ENCODE measurements at places on chromosomes 16 and 17. TPM values are rescaled to one million over a fixed set of nuclear protein-coding genes. Genes with fewer than 3 reads are reported as not detected.

GRCh38 chr17:33220036-33220435 lies 73.1 kb downstream of the ASIC2 start:
- DNase-seq: no peak
- no peaks in the 10 kb centered on the region for H3K36me3 ChIP-seq
- no peak overlapping the region for H3K4me3 ChIP-seq
- H3K27ac ChIP-seq: no peak overlapping the region

- H3K4me3 ChIP-seq: peak overlapping the region; percentile 93
- peaks cover 9% of the 10 kb centered on the region for H3K4me1 ChIP-seq
- DNase-seq: no peak
- peak overlapping the region; percentile 84 for H3K27ac ChIP-seq
Observed at GRCh38 chr16:81779536-81780320, 637 bp downstream of the PLCG2 start.

GRCh38 chr17:6110088-6110487 lies 39.9 kb downstream of the WSCD1 start:
- peaks cover 4% of the 10 kb centered on the region for H3K36me3 ChIP-seq
- H3K27me3 ChIP-seq: peaks cover 3% of the 10 kb centered on the region
- DNase-seq: no peak
- H3K27ac ChIP-seq: no peak overlapping the region

- DNase-seq: no peak
- H3K4me3 ChIP-seq: no peak overlapping the region
- peaks cover 4% of the 10 kb centered on the region for H3K4me1 ChIP-seq
- no peak overlapping the region for H3K27ac ChIP-seq
- H3K27me3 ChIP-seq: peaks cover 26% of the 10 kb centered on the region
- no peaks in the 10 kb centered on the region for H3K36me3 ChIP-seq
Observed at GRCh38 chr17:76130473-76130872, 10.6 kb downstream of the FOXJ1 start.

DNA sequence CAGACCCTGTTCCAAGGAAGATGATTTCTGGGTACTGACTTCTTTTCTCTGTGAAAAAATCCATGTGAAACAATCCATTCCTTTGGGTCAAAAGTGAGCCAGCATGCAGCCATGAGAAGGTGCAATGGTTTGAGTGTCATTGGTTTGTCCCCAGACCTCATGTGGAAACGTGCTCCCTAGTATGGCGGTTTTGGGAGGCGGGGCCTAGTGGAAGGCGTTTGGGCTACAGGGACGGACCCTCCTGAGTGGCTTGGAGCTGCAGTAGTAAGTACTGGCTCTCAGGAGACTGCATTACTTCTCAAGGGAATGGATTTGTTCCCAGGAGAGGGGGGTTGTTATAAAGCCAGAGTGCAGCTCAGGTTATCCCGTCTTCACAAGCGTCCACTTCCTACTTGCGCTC lies 19.4 kb downstream of the ELAC2 start:
- H3K27me3 ChIP-seq: no peaks in the 10 kb centered on the region
- H3K4me1 ChIP-seq: no peaks in the 10 kb centered on the region
- H3K36me3 ChIP-seq: peaks cover 16% of the 10 kb centered on the region
- no peak for DNase-seq

GRCh38 chr16:84569382-84569987 lies 48.4 kb downstream of the COTL1 start:
- H3K27me3 ChIP-seq: no peaks in the 10 kb centered on the region
- H3K27ac ChIP-seq: peak overlapping the region; percentile 66
- no peak overlapping the region for H3K4me3 ChIP-seq
- no peak for DNase-seq

DNA sequence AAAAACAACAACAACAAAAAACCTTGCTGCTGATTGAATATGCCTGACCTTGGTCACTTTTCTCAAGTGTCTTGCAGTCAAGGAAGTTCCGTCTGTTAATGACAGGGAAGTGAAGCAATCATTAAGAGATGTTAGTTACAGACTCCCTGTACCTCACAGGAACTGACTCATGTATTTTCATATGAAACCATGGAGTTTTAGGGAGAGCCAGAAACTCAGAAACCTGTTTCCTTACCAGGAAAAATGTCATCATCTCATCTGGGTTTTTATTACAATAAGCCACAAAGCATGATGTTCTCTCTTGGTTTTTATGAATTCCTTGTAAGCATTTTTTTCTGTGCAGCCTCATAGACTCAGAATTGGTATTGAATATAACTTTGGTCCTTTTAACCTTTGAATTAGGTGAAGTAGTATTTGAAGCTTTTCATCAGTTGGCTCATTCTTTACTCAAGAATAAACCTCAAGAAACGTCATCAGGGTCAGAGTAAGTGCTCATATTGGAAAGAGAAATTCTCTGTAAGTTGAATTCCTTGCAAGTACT lies 10.3 kb downstream of the LYRM1 start:
- peak overlapping the region; percentile 70 for H3K27ac ChIP-seq
- no peaks in the 10 kb centered on the region for H3K27me3 ChIP-seq
- peaks cover 4% of the 10 kb centered on the region for H3K36me3 ChIP-seq

DNA sequence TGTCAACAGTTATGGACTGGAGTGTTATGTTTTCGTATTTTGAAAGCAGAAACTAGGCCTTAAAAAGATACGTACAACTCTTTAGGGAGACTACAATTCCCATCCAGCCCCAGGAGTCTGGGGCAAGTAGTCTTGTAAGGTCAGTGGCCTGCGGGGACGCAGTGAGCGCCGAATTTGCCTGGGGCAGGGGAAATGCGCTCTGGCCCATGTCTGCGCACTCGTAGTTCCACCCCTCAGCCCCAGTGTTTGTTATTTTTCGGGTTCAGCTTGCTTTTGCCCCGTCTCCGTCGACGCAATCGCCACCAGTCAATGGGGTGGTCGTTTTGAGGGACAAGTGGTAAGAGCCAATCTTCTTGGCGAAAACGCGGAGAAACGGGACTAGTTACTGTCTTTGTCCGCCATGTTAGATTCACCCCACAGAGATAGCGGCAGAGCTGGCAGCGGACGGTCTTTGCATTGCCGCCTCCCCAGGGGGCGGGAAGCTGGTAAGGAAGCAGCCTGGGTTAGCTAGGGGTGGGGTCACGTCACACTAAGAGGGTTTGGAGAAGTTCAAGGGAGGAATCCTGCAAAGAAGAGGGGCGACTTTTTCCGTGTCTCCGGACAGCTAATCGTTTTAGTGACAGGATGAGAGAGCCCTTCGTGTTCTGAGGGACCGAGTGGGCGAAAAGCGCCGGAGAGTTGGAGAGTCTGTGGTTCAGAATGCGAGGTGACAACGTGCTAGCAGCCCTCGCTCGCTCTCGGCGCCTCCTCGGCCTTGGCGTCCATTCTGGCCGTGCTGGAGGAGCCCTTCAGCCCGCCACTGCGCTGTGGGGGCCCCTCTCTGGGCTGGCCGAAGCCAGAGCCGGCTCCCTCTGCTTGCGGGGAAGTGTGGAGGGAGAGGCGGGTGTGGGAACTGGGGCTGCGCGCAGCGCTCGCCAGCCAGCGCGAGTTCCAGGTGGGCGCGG lies 1.1 kb upstream of the BRCA1 start:
- no peaks in the 10 kb centered on the region for H3K27me3 ChIP-seq
- peaks cover 10% of the 10 kb centered on the region for H3K36me3 ChIP-seq
- H3K27ac ChIP-seq: peak overlapping the region; percentile 95
- DNase-seq: no peak

GRCh38 chr16:25690552-25691143 lies 1.1 kb upstream of the HS3ST4 start:
- peak overlapping the region; percentile 88 for H3K4me3 ChIP-seq
- no peaks in the 10 kb centered on the region for H3K36me3 ChIP-seq
- H3K27ac ChIP-seq: no peak overlapping the region
- peaks cover 87% of the 10 kb centered on the region for H3K27me3 ChIP-seq
- DNase-seq: no peak

DNA sequence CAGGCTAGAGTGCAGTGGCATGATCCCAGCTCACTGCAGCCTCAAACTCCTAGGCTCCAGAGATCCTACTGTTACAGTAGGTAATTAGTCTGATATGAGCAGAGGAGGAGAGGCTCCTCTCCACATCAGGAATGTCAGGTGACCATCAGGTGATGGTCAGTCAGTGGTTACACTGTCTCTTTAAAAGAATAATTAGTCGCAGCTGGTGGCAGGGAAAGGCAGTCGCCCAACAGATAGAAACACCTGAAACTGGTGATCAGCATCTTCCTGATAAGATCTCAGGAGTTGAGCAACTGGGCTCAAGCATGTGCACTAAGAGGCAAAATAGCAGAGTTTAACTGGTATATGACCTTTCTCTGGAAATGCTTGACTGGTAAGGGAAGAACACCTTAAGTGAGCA lies 21.5 kb upstream of the ABCA5 start:
- H3K27me3 ChIP-seq: no peaks in the 10 kb centered on the region
- no peaks in the 10 kb centered on the region for H3K4me1 ChIP-seq

DNA sequence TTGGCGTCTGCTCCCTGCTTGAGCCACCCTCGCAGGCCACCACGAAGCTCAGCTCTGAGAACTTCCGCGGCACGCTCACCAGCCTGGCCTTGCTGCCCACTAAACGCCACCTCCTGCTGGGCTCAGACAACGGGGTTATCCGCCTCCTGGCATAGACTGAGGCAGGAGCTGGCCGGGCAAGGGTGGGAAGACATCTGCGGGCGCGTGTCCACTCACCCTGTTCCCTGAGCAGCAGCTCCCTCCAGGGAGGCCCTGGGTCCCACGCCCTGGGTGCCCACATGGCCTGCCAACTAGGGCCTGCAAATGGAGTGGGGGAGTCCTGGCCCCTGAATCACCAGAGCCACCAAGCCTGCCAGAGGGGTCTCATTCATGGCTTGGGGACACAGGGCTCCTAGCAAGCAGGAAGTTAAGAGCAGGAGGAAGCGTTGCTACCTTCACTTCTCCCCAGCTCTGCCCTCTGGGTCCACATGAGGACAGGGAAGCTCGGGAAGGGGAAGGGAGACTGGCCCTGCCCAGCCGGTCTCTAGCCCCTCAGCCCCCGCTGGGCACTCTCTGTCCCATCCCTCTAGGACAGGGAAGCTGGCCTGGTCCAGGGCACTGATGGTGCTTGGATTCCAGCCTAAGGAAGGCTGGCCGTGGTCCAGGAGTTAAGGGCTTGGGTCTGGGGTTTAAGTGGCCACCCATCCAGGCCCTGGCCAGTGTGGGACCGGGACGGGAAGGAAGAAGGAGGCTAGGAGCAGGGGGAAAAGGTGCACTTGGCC lies 5.0 kb upstream of the SERPINF2 start:
- no peaks in the 10 kb centered on the region for H3K36me3 ChIP-seq
- no peak overlapping the region for H3K4me3 ChIP-seq
- no peaks in the 10 kb centered on the region for H3K27me3 ChIP-seq
- no peak for DNase-seq
- H3K27ac ChIP-seq: no peak overlapping the region

DNA sequence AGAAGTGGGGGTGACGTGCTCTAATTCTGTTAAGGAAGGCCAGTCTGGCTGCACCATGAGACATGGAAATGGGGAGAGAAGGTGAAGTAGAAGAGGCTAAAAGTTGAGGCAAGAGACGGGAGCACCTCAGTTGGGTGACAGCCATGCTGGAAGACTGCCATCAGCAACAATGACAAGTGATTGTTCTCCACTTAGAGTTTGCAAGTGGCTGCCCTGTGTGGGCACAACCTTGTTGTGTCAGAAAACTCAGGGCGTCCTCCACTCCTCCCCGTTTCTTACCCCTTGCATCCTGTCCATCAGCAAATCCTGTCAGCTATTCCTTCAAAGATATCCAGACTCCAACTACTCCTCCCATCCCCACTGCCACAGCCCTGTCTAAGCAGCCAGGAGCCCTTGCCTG lies 17.6 kb downstream of the CES1 start:
- H3K4me3 ChIP-seq: no peak overlapping the region
- no peaks in the 10 kb centered on the region for H3K36me3 ChIP-seq
- peaks cover 68% of the 10 kb centered on the region for H3K27me3 ChIP-seq
- no peaks in the 10 kb centered on the region for H3K4me1 ChIP-seq
- H3K27ac ChIP-seq: no peak overlapping the region

DNA sequence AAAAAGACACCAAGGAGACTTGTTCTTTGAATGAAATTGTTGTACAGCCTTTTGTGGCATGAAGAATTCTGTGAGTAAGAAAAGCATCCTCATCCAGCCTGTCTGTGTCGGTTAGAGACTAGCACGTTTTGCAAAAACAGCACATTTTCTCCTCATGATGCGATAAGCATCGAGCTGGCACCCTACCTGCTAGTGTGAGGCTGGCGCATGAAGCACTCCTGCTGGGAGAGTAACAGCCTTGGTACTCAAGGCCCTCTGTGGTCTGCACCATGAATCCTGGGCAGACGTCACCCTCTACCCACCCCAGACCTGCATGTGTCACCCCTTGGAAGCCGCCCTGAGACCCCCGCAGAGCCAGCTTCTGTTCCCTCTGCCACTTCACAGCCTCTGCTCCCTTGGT lies 92.6 kb upstream of the TMEM132E start:
- peaks cover 65% of the 10 kb centered on the region for H3K27me3 ChIP-seq
- H3K4me1 ChIP-seq: no peaks in the 10 kb centered on the region
- no peaks in the 10 kb centered on the region for H3K36me3 ChIP-seq
- DNase-seq: no peak

GRCh38 chr17:28343491-28343932 lies 8.0 kb downstream of the TNFAIP1 start:
- H3K4me3 ChIP-seq: no peak overlapping the region
- no peaks in the 10 kb centered on the region for H3K4me1 ChIP-seq
- no peaks in the 10 kb centered on the region for H3K27me3 ChIP-seq
- peak overlapping the region; percentile 79 for H3K27ac ChIP-seq
- no peak for DNase-seq

GRCh38 chr17:47604598-47604927 lies 45.2 kb upstream of the KPNB1 start:
- H3K36me3 ChIP-seq: peaks cover 37% of the 10 kb centered on the region
- peaks cover 22% of the 10 kb centered on the region for H3K4me1 ChIP-seq

GRCh38 chr16:87416826-87417527 lies 24.8 kb downstream of the MAP1LC3B start:
- H3K4me3 ChIP-seq: no peak overlapping the region
- H3K4me1 ChIP-seq: no peaks in the 10 kb centered on the region
- H3K27ac ChIP-seq: no peak overlapping the region
- no peaks in the 10 kb centered on the region for H3K27me3 ChIP-seq
- no peak for DNase-seq

DNA sequence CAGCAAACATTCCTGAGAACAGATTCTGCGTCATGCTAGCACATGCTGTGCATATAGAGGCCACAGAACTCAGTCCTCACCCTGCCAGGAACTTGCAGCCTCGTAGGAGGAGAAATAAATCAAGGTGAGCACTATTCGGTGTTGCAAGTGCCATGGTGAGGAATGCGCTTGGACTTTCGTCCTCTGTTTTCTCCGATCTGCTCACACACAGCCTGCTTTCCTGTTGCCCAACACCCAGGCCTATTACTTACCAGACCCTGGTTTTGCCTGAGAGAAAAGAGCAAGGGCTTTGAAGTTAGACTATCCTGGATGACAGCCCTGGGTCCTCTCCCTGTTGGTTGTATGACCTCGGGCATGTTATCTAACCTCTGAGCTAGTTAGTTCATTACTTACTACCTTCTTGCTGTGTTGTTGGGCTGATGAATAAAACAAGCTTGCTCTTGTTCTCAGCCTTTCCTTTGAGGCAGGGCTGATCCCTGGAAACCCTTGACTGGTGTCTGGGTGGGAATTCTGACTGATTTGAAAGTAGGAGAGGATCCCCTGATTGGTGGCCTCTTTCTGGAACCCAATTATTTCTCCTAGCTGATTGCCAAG lies 2.9 kb downstream of the ACSF2 start:
- H3K4me1 ChIP-seq: peaks cover 43% of the 10 kb centered on the region
- H3K4me3 ChIP-seq: peak overlapping the region; percentile 66
- peak overlapping the region; percentile 92 for H3K27ac ChIP-seq

The MT3 gene
- not detected for total RNA-seq

The TXNL4B gene
- total RNA-seq: 12.2 TPM

The ORC6 gene
- total RNA-seq: 20.7 TPM

The KRT33A gene
- 0.24 TPM for total RNA-seq

The OR2C1 gene
- 0.22 TPM for total RNA-seq

The NEUROD2 gene
- not detected for total RNA-seq

The FLYWCH2 gene
- total RNA-seq: 45.9 TPM
